GM12865 (cell line): ENCODE measurements at places on chromosomes 2 and 18.

GRCh38 chr2:175234650-175235049, 53.1 kb upstream of the ATP5MC3 start:
- DNase-seq, result peak; percentile 8

DNA sequence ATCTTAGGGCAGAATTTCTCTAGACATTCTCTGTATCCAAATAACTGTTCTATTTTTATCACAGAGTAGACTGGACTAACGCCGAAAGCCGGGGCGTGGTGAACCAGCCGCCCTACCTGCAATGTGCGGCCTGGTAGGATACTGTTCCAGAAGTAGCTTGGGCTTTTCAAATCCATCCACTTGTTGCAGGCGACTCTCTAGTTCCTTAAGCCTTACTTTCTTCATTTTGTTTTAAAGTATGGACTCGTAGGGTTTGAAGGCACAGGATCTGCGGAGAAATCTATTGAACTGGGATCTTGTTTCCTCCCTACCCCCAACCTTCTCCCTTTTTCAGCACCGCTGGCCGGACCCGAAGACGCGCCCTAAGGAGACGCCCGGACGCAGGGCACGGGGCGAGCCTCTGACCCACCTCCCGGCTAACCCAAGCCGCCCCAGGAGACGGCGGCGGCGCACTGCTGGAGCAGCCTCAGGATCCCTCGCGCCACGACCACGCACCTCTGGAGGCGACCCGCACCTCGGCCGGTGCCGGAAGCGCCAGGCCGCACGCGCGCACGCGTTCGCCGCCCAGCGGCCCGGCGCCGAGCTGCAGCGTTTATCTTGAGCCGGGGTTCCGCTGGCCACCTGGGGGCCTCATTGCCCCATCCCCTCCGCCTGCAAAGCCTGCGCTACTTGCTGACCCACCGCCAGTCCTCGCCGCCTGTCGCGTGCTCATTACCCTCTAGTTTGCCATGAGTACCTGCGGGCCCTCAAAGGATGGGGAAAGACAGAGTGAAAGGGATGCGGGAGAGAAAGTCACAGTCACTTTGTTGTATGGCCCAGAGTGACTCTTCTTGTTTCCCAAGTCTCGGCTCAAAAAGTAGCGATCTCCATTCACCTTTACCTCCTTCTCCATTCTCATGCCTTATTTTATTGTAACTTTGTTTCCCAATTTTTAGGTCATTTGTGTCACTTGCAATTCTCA, at the start of gene METTL5:
METTL5 (minus strand) TSS at position 533 of the 961 bp plus-strand sequence; CDS start at position 225, 308 bp downstream.
- DNase-seq, result peak; percentile 88

GRCh38 chr2:105910497-105911238, 166.0 kb downstream of the NCK2 start:
- no peak for DNase-seq

GRCh38 chr2:231332872-231333500, 62.5 kb upstream of the B3GNT7 start:
- DNase-seq, result no peak
